ENCODE measurements at places on chromosomes 4 and X.

GRCh38 chr4:185346975-185347601 is 48.6 kb downstream of the LRP2BP start:
- no peak for DNase-seq

DNA sequence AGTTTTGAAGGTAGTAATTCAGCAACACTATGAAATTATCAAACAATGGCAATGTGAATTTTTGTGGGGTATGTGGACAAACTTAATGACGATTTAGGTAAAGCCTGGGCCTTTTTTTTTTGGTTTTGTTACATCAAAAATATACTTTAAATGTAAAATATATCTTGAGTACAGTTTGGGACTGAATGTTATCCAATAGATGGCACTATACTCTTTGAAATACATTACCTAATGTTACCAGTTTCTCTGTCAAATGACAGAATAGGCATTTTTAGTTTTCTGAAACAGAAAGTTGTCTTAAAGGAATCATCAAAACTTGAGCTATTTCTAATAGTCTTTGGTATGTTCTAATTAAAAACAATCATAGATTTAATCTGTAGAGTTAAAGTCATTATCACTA is 1651.9 kb downstream of the C4orf33 start:
- no peak for DNase-seq

GRCh38 chr4:44701037-44701436 is 22.8 kb downstream of the GUF1 start:
- DNase-seq = no peak

DNA sequence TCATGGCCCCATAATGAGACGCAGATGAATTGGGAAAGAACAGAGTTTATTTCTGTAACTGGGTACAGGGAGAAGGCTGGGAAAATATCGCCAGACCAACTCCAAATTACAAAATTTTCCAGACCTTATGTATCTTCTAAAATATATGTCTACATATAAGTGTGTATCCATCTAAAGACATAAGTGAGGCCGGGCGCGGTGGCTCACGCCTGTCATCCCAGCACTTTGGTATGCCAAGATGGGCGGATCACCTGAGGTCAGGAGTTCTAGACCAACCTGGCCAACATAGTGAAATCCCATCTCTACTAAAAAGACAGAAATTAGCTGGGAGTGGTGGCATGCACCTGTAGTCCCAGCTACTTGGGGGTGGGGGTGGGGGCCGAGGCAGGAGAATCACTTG is 11.7 kb upstream of the DHRSX start:
- DNase-seq = no peak

DNA sequence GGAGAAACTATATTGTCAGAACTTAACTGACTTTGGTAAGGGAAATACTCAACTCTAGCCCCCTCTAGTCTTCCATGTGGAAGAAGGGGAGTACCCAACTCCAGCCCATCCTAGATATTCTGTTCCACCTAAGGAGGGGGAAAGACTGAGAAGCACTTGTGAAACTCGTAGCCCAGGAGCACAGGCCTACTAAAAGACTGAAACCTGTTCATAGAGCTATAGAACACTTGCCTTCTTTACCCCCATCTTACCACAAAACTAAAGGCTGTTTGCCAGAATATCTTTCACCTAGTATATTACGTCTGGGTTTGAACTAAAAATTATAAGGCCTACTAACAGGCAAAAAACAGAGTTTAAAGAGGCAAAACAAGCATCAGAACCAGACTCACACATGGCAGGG is 15.5 kb downstream of the CLDN22 start:
- DNase-seq = no peak

- no peak for DNase-seq
Measured at GRCh38 chr4:145625677-145626622, 6.8 kb downstream of the MMAA start.

GRCh38 chr4:164876700-164877324 is at the start of gene APELA:
APELA (plus strand) TSS chr4:164877178; CDS start chr4:164877332, 154 bp downstream.
- DNase-seq = no peak

DNA sequence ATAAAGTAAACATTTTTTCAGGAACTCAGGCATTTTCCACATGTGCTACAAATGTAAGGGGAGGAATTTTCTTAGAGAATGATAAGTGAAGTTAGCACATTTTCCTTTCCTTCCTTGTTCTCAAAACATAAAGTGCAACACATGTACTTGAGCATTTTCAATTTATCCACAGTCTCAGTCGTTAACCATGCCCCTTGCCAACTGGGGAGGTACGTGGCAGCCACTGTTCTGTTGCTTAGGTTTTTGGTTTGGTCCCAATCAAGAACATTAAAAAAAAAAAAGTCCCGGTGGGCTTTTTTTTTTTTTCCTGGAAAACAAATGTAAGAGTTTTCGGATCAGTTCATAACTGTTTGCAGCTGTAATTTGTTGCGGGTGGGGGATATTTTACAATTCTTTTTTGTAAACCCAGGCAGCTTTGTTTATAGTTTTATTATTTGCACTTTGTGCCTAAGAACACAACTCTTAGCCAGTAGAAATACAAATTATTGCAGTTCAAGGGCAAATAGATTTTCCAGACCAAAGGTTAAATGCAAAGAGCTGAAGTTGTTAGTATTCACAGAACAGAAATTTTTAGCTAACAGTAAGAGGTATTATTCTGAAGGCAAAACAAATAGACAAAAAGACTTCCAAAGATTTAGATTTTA is 112.1 kb upstream of the NAP1L5 start:
- DNase-seq = no peak

GRCh38 chr4:40199999-40200874 is 3.4 kb downstream of the RHOH start:
- DNase-seq = no peak

- DNase-seq = no peak
Measured at GRCh38 chr4:185800266-185800945, 11.6 kb downstream of the SORBS2 start.

- no peak for DNase-seq
Measured at GRCh38 chrX:74232859-74233258, 71.1 kb upstream of the ZCCHC13 start.

GRCh38 chr4:4492161-4492847 is 49.5 kb downstream of the STX18 start:
- no peak for DNase-seq

DNA sequence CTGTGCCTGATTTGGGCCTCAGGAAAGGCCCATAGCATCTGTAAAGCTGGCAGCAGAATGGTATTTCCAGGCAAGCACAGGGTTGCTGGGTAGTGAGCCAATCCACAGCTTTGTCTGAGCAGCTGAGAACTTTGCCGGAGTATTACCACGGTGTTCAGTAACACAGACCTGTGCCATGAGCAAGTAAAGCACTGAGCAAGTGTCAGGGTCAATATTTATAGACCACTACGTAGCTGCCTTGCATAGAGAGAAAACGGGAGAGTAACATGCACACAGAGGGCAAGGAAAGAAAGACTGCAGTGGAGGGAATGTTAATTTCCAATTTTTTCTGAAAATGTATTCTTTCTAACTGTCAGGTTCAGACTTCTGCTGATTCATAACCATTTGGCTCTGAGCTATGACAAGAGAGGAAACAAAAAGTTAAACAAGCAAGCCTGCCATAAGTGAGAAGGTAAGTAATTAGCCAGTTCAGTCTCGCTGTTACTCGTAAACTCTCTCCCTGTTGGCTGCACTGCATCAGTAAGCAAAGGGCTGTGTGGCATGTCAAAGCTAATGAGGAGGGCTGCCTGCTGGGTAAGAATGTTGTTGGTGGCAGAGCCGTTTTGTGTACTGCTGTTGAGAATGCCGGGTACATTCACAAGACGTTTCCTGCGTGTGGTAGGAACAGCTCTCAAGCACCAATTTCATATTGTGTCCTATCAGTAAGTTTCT is 238.1 kb downstream of the BMPR1B start:
- DNase-seq = no peak

DNA sequence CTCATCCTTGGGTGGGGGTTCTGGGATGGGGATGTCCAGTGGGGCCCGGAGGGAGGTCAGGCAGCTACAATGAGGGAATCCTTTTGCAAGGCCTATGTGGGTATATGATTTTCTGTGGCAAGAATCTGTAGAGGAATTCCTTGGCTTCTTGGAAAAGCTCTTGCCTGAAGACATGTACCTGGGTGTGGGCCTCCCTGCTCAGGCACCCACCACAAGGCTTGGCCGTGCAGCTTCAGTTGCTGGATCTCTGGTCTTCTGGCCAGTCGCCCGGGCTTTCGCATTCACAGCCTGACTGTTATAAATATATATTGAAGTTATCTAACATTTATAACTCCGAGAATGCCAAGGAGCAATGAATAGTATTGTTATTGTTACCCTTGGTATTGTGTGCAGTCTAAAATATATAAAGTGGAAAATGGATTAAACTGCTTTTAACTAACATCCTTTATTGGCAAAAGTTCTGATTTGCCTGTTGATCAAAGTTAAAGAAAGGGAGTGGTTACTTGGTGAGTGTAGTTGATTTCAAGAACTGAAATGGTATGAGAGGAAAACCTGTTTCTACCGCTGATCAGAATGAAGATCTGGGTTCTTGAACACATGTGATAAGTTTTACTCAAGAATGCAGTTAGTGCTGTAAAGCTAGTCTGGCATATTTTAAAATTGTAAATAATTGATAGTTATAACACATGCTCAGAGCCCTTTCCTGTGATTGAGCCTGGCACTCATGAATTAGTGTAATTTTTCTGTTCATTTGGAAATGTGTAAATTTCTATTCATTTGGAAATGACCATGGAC is 36.0 kb downstream of the PTTG2 start:
- DNase-seq = no peak

All from occipital lobe (tissue), 3 donors.